CD4-positive, alpha-beta T cell treated with Interleukin-21 for 1 hour (primary cell): ENCODE measurements at places on chromosomes 4 and X.

DNA sequence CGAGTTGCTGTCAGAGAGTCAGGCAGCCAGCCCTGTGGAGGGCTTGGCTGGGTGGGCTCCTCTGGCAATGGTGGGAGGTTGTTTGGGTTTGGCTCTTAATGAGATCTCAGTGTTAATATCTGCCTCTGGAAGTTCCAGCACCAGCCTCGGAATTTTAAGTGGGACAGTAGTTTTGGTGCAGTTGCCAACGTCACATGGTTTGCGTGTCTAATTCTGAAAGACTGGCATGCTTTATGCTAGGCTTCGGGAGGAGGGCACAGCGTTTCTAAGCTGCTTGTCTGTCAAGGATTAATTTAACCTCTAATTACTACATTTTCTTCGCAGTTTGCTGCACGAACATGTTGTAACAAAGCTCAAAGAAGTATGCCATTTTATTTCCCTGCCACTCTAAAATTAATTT lies 9.2 kb downstream of the MAMLD1 start:
- no peak for DNase-seq

- peak; percentile 32 for DNase-seq
Observed at GRCh38 chrX:45749375-45749774, 548.7 kb upstream of the DIPK2B start.

GRCh38 chr4:107380836-107381438 lies 339.1 kb downstream of the PAPSS1 start:
- DNase-seq: no peak

DNA sequence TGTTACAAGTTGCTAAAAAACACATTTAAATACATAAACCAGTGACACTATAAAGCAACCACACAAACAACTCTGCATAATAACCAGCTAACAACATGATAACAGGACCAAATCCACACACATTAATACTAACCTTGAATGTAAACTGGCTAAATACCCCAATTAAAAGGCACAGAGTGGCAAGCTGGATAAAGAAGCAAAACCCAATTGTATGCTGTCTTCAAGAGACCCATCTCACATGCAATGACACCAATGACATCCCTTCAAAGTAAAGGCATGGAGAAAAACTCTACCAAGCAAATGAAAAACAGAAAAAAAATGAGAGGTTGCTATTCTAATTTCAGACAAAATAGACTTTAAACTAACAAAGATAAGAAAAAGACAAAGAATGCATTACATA lies 34.4 kb upstream of the USP46 start:
- DNase-seq: no peak

DNA sequence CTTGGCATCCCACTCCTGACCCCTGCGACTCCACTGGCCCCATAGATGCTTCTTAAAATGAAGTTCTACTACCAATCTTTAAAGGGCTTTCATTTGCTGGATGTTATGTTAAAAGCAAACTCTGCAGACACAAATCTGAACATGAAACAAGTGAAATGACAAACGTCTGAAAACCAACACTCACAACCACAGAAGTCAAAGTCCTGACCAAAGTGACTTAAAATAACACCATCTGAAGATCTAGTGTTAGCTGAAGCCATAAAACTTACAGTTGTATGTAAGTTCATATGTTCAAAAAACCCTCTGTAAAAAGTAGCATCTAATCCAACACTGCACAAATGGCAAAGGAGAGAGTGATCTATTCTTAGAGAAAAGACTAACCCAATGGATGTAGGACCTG lies 178.7 kb downstream of the SH3KBP1 start:
- DNase-seq: no peak

DNA sequence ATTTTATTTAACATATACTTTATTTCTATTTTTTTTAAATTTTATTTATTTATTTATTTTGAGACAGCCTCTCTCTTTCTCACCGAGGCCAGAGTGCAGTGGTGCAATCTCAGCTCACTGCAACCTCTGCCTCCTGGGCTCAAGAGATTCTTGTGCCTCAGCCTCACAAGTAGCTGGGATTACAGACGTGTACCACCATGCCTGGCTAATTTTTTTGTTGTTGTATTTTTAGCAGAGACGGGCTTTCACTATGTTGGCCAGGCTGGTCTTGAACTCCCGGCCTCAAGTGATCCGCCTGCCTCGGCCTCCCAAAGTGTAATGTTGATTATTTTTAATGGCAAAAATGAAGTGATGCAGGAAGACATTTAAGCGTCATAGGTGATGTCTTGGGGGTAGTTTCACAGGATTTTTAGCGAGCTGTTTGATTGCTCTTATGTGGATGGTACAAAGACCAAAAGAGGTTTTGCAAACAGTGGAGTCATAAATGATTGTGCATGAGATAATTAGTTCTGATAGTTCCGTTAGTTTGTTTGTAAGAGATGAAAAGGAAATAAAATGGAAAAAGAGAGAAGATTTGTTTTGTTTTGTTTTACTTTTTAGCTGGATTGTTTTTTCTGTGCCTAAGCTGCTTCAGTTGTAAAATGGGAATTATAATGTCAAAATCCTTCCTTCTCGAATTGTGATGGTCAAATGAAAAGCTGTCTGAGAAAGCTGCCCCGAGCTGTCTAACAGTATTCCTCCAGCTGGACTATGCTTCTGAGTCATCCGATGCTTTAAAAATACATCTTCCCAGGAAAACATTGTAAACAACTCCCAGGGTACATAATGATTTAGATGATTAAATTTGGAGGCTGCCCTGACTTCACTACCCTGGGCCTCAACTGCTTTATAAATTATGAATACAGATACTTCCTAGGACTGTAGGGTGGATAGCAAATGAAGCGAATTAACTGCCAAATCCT lies 14.7 kb downstream of the RHOH start:
- no peak for DNase-seq

DNA sequence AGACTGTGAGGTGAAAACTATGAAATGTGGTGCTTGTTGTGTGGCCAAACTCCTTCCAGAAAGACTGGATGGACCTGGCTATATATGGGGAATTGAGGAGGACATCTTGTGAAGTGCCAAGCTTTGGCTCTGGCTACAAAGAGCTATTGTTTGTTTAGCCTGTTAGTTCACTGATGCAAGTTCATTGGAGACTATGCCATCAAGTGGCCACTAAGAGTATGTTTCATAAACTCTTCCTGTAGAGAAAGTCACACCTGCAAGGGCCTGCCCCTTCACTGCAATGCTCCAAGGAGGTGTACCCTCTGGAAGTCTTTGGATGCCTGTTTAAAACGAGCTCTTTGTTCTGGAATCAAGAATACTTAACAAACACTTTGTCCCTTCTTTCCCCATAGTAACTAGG lies 382.0 kb downstream of the GABRG1 start:
- no peak for DNase-seq
